ENCODE measurements at places on chromosomes 12 and 14.

- no peak for DNase-seq
These were observed 48.5 kb downstream of the BAZ2A start for GRCh38 chr12:56581418-56582145.

- DNase-seq = no peak
These were observed 90.4 kb downstream of the TMEM121 start for GRCh38 chr14:105616802-105617192.

GRCh38 chr12:5102261-5102789 is 58.6 kb downstream of the KCNA5 start:
- no peak for DNase-seq

DNA sequence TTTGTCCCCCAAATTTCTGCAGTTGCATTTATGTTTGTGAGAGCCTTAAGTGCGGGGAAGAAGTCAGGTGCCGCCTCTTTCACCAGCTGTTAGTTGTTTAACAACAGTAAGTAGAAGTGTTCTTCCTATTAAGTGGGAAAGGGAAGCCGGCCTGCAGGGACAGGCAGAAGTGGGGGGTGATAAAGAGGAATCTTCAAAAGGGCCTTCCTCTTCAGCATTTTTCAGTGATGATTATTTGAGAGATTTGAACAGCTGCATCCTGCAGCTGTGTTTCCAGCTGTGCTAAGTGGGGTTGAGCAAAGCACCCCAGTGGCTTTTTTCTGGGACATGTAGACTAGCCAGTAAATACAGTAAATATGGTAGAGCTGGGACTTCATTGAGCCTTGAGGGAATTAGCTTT is 32.1 kb upstream of the SLC38A1 start:
- DNase-seq = no peak

DNA sequence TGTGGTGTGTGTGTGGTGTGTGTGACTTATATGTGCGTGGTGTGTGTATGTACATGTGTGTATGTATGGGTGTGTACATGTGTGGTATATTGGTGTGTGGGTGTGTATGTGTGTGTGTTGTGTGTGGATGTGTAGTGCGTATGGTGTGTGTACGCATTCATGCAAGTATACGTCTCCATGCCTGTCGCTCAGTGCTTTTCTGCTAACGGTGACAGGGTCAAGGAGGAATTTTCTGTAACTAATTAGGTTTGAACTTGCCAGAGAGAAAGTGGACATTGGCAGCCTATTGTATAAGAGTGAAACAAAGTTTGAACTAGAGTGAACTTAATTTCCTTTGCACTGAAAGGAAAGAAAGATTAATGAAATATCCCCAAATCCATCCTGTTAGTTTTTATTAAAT is 120.9 kb upstream of the GSC start:
- no peak for DNase-seq

DNA sequence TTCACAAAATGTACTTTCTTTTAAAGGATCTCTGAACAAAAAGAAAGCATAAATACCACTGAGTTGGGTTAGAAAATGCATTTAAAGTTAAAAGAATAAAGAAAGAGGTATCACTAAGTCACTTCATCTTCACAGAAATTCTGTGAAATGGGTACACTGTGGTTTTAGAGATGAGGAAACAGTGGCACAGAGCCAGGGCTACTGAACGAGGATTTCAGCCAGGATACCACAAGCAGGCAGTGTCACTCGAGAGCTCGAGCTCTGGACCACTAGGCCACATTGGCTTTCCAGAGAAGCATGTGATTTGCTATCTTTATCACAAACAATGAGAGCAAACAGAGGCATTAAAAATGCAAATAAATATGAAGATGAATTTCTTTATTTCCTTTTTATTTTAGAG is 51.0 kb downstream of the WDHD1 start:
- DNase-seq = no peak

DNA sequence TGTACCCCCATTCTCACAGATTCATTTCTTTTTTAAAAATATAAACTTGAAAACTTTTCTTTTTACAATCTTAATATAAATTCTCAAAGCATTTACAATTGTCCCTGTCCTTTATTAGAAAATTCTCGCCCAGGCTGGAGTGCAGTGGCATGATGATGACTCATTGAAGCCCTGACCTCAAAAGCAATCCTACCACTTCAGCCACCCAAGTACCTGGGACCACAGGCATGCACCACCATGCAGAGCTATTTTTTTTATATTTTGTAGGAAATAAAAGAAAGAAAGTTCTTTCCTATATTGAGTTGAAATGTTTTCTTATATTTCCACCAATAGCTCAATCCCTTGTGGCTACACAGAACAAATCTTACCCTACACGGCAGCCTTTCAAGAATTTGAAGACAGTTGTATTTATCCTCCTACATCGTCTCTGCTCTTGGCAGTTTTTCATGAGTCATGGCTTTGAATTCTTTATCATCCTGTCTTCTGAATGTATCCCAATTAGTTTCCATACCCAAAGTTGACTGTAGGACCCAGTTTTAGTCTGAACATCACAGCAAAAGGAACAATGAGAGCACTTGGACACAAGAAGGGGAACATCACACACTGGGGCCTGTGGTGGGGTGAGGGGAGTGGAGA is 52.4 kb downstream of the SYT1 start:
- DNase-seq = no peak
